CD8-positive, alpha-beta T cell (primary cell): ENCODE measurements at places on chromosomes 13 and 19. TPM values are rescaled to one million over a fixed set of nuclear protein-coding genes. Genes with fewer than 3 reads are reported as not detected.

GRCh38 chr13:65830411-65831205, 1399.5 kb downstream of the PCDH9 start:
- no peak for DNase-seq

The ELANE gene
- not detected for total RNA-seq

GRCh38 chr13:33271759-33272158, 13.8 kb downstream of the STARD13 start:
- no peak for DNase-seq

The ATP1A3 gene
- 10.2 TPM for total RNA-seq

The HIPK4 gene
- total RNA-seq = 0.14 TPM

The FAM216B gene
- not detected for total RNA-seq

DNA sequence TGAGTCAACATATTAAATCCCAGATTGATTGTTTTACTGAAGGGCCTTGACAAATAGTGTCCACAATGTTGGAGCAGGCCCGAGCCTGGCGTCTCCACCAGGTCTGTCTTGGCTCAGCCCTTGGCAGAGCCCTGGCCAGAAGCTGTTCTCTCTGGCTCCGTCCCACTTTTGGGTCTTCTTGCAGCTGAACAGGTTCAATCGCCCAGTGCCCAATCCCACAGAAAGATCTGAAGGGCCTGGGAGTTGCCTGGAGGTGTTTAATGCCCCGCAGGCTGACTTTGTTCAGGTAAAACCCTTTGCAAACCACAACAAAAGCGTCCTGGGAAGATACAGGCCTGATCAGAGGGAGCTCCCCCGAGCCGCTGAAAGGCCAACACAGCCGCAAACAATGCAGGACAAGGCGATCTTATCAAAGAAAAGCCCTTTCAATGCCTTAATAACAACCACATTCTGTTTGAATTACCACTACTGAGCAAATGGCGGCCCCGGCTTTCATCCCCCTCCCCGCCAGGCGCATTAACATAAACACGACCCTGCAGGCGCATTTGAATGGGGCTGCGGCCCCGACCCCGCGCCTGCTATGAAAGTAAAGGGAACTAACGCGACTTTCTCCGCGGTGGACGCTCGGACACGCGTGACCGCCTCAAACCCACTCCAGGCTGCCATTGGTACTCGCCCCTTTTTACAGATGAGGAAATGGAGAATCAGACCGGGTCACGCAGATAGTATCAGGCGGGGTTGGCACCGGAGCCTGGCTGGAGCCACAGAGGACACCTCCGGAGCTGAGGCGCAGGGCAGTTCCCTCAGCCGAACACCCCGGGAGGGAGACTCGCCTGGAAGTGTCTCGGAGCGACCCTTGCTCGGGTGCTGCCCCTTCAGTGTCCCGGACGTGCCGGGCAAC, 3.1 kb downstream of the CDX2 start:
- DNase-seq = no peak

GRCh38 chr19:16368385-16369305, 44.0 kb downstream of the KLF2 start:
- DNase-seq = peak; percentile 88

DNA sequence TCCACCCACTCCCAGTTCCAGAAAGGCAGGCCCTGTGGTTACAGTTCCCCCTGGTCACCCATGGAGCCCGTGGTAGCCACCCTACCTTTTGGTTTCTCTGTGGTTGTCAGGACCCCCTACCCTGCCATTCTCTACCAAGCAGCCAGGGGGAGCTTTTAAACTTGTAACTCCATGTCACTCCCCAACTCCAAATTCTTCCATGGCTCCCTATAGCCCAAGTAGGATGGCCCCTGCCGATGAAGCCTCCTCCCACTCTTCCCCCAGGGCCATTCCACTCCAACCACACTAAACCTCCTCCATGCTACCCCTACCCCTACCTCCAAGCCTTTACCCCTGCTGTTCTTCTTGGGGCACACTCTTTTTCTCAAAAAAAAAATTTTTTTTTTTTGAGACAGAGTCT, 2.2 kb downstream of the S1PR2 start:
- peak; percentile 51 for DNase-seq

The LIM2 gene
- not detected for total RNA-seq

DNA sequence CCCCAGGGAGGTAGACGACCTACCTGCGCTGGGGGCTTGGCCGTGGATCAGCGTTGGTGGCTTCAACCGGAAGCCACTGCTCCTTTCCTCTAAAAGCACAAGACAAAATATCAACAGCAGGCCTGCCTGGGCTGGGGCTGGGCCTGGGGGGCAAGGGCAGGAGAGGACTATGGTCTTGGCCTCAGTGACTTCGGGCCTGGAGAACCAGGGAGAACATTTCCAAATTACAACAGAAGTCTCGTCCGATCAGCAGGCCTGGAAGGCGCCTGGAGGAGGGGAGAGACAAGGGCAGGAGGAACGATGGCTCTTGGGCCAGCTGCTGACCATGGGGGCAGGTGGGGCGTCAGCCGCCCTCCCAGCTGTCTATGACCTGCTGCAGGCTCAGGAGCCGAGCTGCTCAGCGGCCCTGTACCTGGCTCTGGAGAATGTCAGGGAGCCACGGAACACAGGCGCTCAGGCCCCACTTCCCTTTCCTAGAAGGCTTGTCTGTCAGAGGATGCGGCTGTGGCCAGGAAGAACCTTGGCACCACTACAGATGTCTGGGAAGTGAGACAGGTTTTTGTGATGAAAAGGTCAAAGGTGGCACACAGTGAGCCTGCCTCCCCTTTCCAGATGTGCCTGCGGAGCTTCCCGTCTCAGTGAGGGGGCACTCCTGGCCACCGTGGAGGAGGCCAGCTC, 19.5 kb downstream of the CAPS start:
- no peak for DNase-seq

DNA sequence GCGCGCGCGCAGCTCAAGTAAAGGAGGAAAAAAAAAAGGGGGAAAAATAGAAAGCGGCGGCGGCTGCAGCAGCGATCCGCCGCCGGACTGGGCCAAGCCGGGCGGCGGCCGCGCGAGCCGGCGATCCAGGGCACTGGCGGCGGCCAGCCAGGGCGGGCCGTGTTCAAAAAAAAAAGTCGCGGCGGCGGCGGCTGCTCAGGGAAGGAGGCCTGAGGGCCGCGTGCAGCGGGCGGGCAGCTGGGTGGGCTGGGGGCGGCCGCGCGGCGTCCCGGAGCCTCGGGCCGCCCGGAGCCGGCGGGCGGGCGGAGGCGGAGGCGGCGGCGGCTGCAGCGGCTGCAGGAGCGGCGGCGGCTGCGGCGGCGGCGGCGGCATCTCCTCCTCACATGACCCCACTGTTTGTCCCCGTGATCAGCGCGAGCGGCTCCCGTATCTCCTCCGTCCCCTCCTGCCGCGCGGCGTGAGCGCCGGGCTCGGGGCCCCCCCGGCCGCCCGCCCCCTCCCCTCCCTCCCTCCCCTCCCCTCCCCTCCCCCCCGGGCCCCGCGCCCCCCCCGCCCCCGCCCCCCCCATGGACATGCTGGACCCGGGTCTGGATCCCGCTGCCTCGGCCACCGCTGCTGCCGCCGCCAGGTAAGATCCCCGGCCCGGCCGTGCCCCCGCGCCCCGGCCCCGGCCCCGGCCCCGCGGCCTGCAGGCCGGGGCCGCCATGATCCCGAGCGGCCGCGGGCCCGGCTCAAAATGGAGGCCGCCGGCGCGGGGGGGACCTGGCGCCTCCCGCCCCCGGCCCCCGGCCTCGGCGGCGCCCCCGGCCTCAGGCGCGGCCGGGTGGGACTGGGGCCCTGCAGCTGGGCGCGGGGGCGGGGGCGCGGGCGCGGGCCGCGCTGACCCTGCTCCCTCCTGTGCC, at the start of gene USF2:
USF2 (plus strand) TSS at position 427 of the 902 bp plus-strand sequence; CDS start at position 567, 140 bp downstream.
- no peak for DNase-seq

- DNase-seq = no peak
These were observed 477.3 kb downstream of the LIG4 start for GRCh38 chr13:107738004-107738403.

The MCEMP1 gene
- total RNA-seq = 1.1 TPM

DNA sequence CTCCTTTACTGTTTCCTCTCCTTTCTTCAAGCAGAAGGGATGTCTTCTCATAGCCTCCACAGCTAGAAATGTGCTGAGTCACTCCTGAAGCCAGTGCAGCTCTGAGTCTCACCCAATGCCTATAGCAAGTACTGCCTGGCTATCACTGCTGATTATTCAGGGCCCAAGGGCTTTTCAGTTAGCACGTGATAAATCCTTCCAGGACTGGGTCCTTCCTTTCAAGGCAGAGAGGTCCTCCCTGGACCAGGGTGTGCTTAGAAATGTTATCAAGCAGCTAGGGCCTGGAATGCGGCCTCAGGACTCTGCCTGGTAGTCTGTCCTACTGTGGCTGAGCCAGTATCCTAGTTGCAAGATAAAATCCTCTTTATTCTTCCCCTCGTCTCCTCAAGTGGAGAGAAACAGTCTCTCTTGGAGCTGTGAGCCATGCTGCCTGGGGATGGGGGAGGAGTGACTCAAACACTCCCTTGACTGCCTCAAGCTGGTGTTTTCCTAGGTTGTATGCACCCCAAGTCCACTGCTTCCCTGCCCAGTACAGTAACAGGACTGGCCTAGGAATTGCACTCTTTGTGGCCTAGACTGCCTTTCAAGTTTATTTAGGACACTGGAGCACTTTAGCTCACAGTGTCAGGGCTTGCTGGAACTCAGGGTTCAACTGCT, 198.7 kb upstream of the SERP2 start:
- no peak for DNase-seq

The ACP5 gene
- total RNA-seq = 13.5 TPM

The SYNGR4 gene
- not detected for total RNA-seq

GRCh38 chr19:2555422-2556220, 79.7 kb downstream of the GADD45B start:
- no peak for DNase-seq

GRCh38 chr19:58354478-58355030, 1.3 kb upstream of the A1BG start:
- DNase-seq = no peak

- no peak for DNase-seq
These were observed 57.3 kb downstream of the CDADC1 start for GRCh38 chr13:49304763-49305700.

GRCh38 chr13:112078216-112078615, 11.3 kb downstream of the SOX1 start:
- no peak for DNase-seq

DNA sequence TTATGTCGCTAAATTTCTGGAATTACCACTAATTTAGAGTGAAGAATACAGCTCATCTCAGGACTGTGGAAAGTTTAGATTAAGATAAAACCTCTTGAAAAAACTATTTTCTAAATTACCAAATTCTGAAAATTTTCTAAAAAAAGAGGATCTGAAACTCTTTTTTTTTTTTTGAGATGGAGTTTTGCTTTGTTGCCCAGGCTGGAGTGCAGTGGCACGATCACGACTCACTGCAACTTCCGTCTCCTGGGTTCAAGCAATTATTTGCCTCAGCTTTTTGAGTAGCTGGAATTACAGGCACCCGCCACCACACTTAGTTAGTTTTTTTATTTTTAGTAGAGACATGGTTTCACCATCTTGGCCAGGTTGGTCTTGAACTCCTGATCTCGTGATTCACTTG, 16.6 kb upstream of the ZNF253 start:
- no peak for DNase-seq

GRCh38 chr19:2529473-2529918, 53.6 kb downstream of the GADD45B start:
- no peak for DNase-seq

The OR10H1 gene
- not detected for total RNA-seq

The SPRY2 gene
- total RNA-seq = 3.1 TPM

- no peak for DNase-seq
These were observed 40.6 kb upstream of the EEF1AKMT1 start for GRCh38 chr13:20814224-20814910.

GRCh38 chr19:1312767-1313694, 27.4 kb downstream of the EFNA2 start:
- DNase-seq = no peak

DNA sequence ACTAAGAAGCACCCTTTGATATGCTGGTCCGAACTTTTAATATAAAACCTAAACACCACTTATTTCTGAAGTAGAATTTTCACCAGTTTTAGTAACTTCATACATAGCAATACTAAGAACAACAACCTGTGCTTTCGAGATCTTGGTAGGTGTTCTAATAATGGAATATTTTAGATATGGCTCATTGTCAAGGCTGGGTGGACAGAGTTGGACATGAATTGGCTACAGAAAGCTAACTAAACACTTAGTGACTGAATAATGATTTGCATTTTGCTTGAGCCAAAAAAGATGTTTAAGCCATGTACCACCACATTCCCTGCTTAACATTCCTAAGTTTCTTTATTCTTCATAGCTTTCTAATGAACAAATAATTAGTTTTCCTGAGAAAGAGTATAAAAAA, 344.3 kb upstream of the SGCG start:
- no peak for DNase-seq

DNA sequence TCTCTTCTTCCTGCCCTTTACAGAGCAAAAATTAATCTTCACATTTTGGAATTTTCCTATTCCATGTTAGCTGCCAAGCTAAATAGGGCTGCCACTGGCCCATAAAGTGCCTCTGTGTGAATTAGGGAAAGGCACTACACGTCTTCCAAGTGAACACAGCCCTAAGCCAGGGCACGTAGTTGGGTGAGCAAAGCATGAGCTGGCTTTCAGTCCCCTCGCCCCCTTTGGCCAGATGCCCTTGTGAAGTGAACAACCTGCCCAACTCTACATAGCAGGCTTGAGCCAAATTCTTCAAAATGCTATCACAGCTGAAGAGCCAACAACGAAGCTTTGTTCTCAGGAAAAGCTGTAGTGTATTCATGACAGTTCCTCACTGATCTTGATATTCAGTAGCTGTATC, 213.1 kb downstream of the OXGR1 start:
- DNase-seq = no peak

The ZNF160 gene
- total RNA-seq = 50.8 TPM

- DNase-seq = no peak
These were observed 5.0 kb downstream of the PRSS57 start for GRCh38 chr19:690203-690602.

- DNase-seq = no peak
These were observed 4.7 kb upstream of the EIF3G start for GRCh38 chr19:10124429-10124828.

GRCh38 chr19:35889370-35890112, 10.8 kb downstream of the NFKBID start:
- no peak for DNase-seq

The CXCL17 gene
- total RNA-seq = not detected

DNA sequence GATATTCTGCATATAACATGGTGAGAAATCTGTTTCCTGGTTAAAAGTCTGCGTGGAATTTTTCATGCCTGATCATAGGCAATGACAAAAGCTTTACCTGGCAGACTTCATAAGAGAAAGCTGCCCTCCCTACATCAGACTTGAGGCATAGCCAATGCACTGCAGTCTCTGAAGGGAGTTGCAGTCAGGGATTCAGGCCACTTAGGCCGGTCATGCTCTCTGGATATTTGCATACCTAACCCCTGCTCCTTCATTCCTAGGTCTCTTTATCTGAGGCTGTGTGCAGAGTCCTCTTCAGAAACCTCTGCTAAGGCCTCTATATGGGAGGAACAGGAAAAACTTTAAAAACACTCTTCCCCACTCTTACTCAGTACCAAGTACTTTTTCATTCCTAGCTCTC, 287.4 kb downstream of the PCDH17 start:
- no peak for DNase-seq

GRCh38 chr13:105519771-105520170, 1015.7 kb downstream of the EFNB2 start:
- no peak for DNase-seq

The LILRA2 gene
- total RNA-seq = not detected

- DNase-seq = no peak
These were observed 19.2 kb downstream of the KLK5 start for GRCh38 chr19:50933640-50934039.

The SIGLEC9 gene
- total RNA-seq = 0.44 TPM
